ENCODE measurements at places on chromosomes 2 and 18.
A peak's percentile ranks its signal among the peaks of the same experiment; 100 is the strongest.

- DNase-seq, result no peak
Observed at GRCh38 chr2:30717081-30717650, 90.1 kb downstream of the CAPN13 start.

DNA sequence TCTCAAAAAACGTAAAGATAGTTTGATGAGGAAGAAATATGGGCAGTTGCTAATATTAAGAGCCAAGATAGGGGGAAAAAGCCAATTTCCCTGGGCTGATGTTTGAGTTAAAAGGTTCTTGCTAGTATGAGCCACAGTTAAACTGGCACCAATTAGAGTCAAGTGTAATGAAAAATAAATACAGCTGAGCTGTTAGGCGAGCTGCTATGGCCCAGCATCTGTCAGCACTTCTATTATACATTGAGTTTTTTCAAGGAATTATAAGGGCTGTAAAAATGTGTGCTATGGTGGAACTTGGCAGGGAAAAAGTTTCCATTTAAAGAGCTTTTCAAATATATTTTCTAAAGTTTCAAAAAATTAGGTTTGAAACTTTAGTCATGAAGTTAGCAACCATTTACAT lies 279.6 kb downstream of the CYRIA start:
- DNase-seq, result no peak

GRCh38 chr2:157264099-157264498 lies 6.6 kb downstream of the GALNT5 start:
- DNase-seq, result no peak

DNA sequence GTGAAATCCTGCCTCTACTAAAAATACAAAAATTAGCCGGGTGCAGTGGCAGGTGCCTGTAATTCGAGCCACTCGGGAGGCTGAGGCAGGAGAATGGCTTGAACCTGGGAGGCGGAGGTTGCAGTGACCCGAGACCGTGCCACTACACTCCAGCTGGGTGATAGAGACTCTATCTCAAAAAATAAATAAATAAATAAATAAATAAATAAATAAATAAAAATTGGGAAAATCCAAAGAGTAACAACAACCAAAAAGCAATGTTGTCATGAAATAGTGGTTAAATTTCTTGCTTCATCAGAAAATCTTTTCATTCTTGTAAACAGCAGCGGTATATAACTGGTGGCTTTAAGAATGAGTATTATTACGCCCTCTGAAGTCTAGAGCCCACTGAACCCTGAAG lies 54.4 kb downstream of the HEATR5B start:
- no peak for DNase-seq

DNA sequence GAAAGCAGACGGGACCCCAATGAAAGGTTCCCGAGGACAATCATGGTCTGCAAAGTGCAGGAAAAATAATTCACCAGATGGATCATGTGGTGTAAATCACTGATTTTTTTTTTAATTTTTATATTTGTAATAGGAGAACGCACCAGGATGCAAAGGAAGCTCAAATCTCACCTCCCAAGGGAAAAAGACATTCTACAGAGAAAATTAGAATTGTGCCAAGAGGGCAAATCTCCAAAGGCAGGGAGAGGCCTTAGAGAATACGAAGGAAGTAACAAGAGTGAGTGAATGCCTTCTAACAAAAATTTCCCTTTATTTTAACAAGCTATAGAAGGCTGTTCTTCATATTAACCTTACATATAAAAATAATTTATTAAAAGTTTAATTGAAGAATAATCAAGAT lies 90.9 kb downstream of the ANKRD44 start:
- DNase-seq, result no peak

DNA sequence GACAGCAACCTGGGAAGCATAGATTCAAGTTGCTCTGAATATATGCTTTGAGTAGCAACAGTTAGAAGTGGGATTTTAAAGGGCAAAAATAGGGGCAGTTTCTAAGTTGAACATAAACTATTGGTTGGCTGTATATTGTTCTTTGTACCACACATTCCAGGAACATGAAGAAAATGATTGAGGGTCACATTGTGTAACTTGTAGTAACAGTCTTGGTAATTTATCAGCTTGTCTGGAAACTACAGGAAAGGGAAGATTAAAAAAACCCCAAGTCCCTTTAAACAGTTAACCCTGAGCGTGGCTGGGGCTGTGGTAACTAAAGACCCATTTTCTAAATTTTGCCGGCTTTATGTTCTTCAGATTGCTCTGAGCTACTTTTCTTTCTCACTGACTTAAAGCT lies 7.4 kb downstream of the PLEKHB2 start:
- no peak for DNase-seq

- DNase-seq, result no peak
Observed at GRCh38 chr2:238907717-238908173, 59.9 kb downstream of the TWIST2 start.

DNA sequence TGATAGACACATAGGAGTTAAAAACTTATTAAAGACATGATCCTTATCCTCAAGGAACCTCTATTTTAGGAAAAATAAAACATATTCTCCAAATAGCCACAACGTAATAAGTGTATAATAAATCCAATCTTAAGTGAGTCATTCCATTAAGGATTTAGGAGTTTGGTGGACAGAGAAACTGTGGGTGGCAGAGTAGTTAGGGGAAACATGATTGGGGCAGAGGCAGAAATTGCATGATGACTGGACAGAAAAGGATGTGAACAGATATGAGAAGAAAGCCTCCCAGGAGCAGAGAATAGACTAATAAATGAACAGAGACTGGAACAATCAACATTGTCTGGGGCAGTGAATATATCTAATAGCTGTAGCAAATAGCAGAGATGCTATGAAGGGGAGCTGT lies 48.1 kb upstream of the SIGLEC15 start:
- DNase-seq, result no peak

DNA sequence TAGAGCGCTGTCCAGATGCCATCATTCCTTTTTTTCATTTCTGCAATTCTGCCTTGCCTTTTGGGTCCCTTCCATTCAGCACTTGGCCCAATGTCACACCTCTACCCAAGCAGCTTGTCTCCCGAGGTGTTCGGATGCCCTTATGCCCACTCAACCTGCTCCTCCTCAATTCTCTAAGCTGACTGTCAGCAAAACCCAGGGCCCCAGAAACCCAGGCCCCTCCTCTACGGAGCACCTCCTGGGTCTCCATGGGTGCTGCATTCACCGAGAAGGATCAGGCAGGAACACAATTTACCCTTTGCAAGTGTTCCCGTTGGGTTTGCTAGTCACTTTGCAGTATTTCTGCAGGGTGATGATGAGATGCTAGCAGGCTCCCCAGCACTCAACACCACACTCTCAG lies 86.7 kb upstream of the RAB6C start:
- DNase-seq, result no peak

DNA sequence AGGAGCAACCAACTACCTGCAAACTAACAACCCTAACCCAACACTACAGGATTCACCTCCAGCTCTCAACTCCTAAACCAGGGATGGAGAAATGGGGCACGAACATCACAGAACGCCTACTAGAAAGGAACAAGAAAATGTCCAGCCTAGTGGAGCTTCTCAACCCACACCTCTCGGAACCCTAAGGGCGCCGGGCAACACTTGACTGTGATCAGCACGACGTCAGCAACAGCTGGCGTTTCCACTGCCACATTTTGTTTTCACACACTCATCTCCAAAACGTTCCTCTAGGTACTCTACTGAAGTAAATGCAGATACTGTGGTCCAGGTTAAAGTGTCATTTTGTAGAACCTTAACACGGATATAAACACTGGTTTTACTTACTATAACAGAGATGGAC lies 4.2 kb downstream of the RNASEH1 start:
- DNase-seq, result no peak

GRCh38 chr2:33108483-33109443 lies 162.0 kb downstream of the LTBP1 start:
- DNase-seq, result no peak

- no peak for DNase-seq
Observed at GRCh38 chr2:231640641-231641111, 48.0 kb downstream of the TEX44 start.

DNA sequence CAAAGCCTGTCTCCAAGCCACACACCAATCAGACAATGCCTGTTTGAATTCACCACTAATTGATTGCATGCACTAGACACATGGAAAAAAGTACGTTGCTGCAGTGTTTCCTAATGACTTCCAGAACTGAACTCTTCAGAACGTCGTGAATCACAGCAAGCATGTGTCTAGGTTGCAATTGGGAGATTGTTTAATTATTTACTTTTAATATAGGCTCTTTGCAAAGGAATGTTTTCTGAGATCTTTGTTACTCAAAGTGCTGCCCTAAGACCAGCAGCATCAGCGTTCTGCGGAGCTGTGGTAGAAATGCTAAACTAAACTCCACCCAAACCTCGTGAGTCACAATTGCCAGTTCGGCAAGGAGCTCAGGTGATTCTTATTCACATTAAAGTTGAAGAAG lies 52.7 kb upstream of the CCDC68 start:
- DNase-seq, result no peak

DNA sequence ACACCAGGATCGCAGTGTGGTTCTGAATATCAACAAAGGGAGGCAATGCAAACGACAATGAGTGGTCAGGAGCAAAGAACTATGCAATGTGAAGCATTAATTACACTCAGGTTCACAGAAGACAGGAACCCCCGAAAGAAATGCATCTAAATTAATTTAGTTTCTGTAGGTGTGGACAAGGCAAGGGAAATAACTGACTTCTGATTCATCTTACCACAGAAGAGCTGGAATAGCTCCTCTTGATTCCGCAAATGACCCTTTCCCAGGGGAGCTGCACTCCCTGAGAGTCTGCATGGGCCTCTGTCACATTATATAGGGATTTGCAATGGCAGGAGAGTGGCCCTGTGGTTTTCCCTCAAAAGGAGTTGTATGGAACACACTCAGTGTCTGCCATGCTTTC lies 263.9 kb upstream of the APCDD1 start:
- DNase-seq, result no peak

- no peak for DNase-seq
Observed at GRCh38 chr2:114797942-114798341, 355.5 kb downstream of the DPP10 start.

GRCh38 chr18:62368100-62368499 lies 43.0 kb downstream of the TNFRSF11A start:
- DNase-seq, result no peak

- DNase-seq, result no peak
Observed at GRCh38 chr2:147294825-147295392, 549.9 kb upstream of the ACVR2A start.

DNA sequence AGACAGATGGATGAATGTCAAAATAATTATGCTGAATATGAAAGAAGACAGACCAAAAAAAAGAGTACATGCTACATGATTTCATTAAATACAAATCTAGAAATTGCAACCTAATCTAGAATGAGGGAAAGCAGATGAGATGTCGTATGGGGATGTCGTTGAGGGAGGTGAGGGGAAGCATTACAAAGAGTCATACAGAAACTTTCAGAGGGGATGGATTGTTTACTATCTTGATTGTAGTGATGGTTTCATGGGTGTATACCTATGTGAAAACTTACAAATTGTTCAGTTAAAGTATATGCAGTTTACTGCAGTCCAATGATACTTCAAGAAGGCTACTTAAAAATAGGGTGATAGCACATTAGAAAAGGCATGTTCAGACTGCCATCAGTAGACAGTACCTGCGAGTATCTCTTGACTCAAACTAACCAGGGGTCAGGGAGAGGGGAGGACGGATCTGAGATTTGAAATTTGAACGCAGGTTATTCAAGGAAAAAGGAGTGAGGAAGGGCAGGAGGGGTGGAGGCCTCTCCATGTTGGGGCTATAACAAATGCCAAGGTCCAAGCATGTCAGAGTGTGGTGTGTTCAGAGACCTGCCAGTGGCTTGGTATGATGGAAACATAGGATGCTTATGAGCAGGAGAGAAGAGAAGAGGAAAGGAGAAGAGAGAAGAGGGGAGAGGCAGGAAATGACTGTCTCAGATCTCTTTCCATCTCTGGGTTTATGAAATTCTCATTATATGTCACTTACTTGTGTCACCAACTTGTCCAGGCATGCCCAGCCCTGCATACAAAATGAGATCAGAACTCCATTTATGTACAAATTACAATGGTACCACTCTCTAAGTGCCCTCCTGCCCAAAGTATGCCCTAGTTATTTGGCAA lies 257.3 kb upstream of the CXCR4 start:
- no peak for DNase-seq

- no peak for DNase-seq
Observed at GRCh38 chr18:25557011-25557410, 205.0 kb upstream of the ZNF521 start.

- no peak for DNase-seq
Observed at GRCh38 chr2:55887901-55888624, 35.5 kb downstream of the EFEMP1 start.

- no peak for DNase-seq
Observed at GRCh38 chr2:188187726-188188125, 103.9 kb upstream of the GULP1 start.

DNA sequence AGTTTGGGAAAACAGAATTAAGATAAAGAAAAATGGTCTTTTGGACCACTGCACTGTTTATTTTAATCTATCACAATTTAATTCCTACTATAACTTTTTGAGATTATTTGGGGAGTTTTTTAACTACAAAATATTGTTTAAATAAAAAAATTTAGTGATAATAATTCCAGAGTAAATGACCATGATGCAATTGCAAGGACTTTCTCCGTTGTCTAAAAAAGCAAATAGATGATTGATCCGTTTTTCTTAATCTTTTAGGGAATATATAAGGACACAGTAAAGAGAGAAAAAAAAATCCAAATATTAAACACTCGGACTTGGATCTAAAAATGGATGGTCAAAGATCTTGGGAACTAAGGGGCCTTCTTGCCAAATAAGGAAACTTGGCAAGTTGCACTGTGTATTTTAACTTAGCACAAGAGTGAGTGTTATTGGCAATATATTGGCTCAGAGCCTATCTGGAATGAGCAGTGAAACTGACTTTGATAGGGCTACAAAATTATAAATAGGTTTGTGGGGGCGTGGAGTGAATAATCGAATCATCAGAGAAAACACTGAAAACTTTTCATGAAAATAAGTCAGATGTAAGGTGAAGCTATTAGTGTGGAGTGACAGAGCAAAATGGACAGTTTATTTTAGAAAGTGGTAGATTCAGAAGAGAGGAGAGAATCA lies 2.0 kb downstream of the MAP3K20 start:
- peak; percentile 23 for DNase-seq

DNA sequence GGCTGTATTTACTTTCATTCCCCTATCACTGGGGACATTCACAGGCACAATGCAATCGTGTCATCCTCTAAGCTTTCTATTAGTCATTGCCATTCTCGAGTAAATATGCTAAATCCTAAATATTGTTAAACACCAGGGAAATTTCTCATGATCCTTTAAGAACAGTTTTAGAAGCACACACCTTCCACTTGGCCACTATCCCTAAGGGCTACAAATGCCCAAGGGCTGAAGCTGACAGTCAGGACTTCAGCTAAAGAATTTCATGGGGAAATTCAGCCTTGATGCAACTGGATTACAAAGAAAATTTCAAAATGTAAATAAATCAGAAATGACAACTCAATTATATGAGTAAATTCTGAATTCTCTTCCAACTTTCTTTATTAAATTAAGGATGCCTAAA lies 163.1 kb upstream of the PID1 start:
- no peak for DNase-seq

DNA sequence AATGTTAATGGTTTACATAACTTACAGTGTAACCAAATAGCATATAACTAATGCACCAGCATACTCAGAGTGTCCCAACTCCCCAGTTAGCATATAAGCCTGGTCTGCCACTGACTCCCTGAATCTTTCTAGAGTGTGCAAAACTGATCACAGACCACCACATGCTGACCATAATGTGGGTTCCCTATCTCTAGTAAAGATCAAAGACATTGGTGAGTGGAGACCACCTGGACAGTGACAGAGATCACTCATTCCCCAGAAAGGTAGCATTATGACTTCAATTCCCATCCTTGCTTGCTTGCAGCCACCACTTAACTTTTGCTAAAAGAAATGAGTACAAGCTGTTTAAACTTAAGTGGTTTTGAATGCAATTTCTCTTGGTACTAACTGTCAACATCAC lies 39.0 kb downstream of the KANSL1L start:
- no peak for DNase-seq

- DNase-seq, result no peak
Observed at GRCh38 chr2:28729698-28730097, 21.9 kb upstream of the PPP1CB start.

Measured in SW 1271 (cell line).